ENCODE measurements at places on chromosomes 2 and 18.

GRCh38 chr2:232129483-232129882 is 168.0 kb downstream of the DIS3L2 start:
- no peak for DNase-seq

- no peak for DNase-seq
Observed at GRCh38 chr18:66999003-66999402, 395.1 kb upstream of the CDH19 start.

- no peak for DNase-seq
Observed at GRCh38 chr18:75802681-75803080, 375.2 kb upstream of the SMIM21 start.

GRCh38 chr2:105324732-105325131 is 4.8 kb downstream of the TGFBRAP1 start:
- DNase-seq = peak; percentile 66

Measured in RWPE1 (cell line).